ENCODE measurements at places on chromosomes 13 and 19. TPM values are rescaled to one million over a fixed set of nuclear protein-coding genes. Genes with fewer than 3 reads are reported as not detected.

Gene PRMT1
- polyA plus RNA-seq: 208 TPM

Gene PTPRH
- polyA plus RNA-seq: 0.04 TPM

Gene RRAS
- 39.9 TPM for polyA plus RNA-seq

Gene COX6B2
- not detected for polyA plus RNA-seq

Gene TMEM143
- 41.5 TPM for polyA plus RNA-seq

Gene TNNI3
- polyA plus RNA-seq: 17.4 TPM

Gene DUS3L
- 40.1 TPM for polyA plus RNA-seq

Gene APLP1
- 2.2 TPM for polyA plus RNA-seq

Gene CPT1C
- polyA plus RNA-seq: 0.34 TPM

Gene METTL21C
- polyA plus RNA-seq: 0.34 TPM

Gene WASF3
- polyA plus RNA-seq: 6.4 TPM
